ENCODE measurements at places on chromosomes 16 and 17. TPM values are rescaled to one million over a fixed set of nuclear protein-coding genes. Genes with fewer than 3 reads are reported as not detected.

The MYH1 gene
- not detected for total RNA-seq

The TEDC2 gene
- total RNA-seq: 6.9 TPM

The KRTAP9-2 gene
- not detected for total RNA-seq

The PTX4 gene
- total RNA-seq: not detected

The BCKDK gene
- 31.7 TPM for total RNA-seq

The ITGB4 gene
- 727 TPM for total RNA-seq

The SP2 gene
- total RNA-seq: 11.9 TPM

The C1QTNF8 gene
- total RNA-seq: not detected

The PRSS21 gene
- total RNA-seq: 16.4 TPM

The RAMP2 gene
- not detected for total RNA-seq

The TMEM100 gene
- 1.1 TPM for total RNA-seq

The PRAC1 gene
- total RNA-seq: not detected

The EXOC3L1 gene
- not detected for total RNA-seq

The SRSF2 gene
- 161 TPM for total RNA-seq

The DPEP2 gene
- total RNA-seq: not detected

The CWC25 gene
- total RNA-seq: 23.4 TPM

The DHRS7C gene
- not detected for total RNA-seq

The TP53TG3E gene
- not detected for total RNA-seq

The TNFRSF17 gene
- not detected for total RNA-seq

The KRT31 gene
- total RNA-seq: not detected

The CCL3 gene
- not detected for total RNA-seq

The NCBP3 gene
- 52.5 TPM for total RNA-seq

The GFER gene
- total RNA-seq: 34.6 TPM

The KRTAP3-1 gene
- not detected for total RNA-seq

The SLC16A13 gene
- 11.1 TPM for total RNA-seq

The BCO1 gene
- total RNA-seq: not detected

The CDH8 gene
- 0.42 TPM for total RNA-seq

The KRT34 gene
- total RNA-seq: 0.42 TPM

The CES3 gene
- total RNA-seq: 0.52 TPM

The KRT12 gene
- total RNA-seq: not detected

The ATP5PD gene
- 362 TPM for total RNA-seq

The ADAD2 gene
- not detected for total RNA-seq

The NPIPA3 gene
- total RNA-seq: 3.3 TPM

The CCL7 gene
- not detected for total RNA-seq

The SMARCD2 gene
- total RNA-seq: 54.6 TPM

The GRAPL gene
- total RNA-seq: not detected

The KRTAP1-1 gene
- total RNA-seq: not detected

The MAP2K4 gene
- 29.2 TPM for total RNA-seq

The OR2C1 gene
- not detected for total RNA-seq

The TSPOAP1 gene
- total RNA-seq: not detected

The LPO gene
- total RNA-seq: not detected

The ZNF205 gene
- total RNA-seq: 11.8 TPM

The CBX4 gene
- total RNA-seq: 85.8 TPM

The KLHL10 gene
- total RNA-seq: not detected

The ATXN7L3 gene
- 74.8 TPM for total RNA-seq

The CCDC154 gene
- 0.28 TPM for total RNA-seq

The TBC1D3L gene
- total RNA-seq: 11.3 TPM

The MT1G gene
- not detected for total RNA-seq

The SMCR8 gene
- 10.9 TPM for total RNA-seq

The SAMD14 gene
- total RNA-seq: not detected

Measured in MCF 10A (cell line).